ENCODE measurements at places on chromosomes 13 and 19.

DNA sequence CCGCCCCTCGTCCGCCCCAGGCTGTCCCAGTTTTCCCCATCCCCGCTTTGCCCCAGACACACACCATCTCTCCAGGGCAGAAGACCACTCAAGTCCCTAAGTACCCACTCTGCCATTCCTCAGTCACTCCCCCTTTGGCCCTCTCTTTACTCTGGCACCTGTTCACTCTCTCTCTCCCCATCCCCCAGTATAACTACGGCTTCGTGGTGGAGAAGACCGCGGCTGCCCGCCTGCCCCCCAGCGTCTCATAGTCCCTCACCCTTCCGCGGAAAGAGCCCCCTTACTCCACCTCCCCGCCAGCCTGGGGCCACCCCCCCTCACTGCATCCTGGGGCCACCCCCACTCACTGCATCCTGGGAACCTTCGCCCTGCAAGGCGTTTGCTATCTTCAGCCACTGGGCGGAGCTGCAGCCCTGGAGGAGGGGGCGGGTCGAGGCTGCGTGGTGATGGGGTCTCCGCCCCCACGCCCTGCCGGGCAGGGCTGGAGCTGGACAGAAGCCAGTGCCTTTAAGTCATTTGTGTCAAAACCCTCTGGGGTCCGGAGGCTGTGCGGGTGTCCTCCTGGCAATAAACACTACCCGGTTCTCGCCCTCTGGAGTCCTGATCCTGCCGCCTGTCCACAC is 5.0 kb downstream of the MVB12A start:
- peaks cover 19% of the 10 kb centered on the region for H3K4me1 ChIP-seq
- peaks cover 12% of the 10 kb centered on the region for H3K36me3 ChIP-seq
- H3K4me3 ChIP-seq = no peak overlapping the region
- no peaks in the 10 kb centered on the region for H3K27me3 ChIP-seq

GRCh38 chr13:48185018-48185417 is 48.0 kb upstream of the ITM2B start:
- no peaks in the 10 kb centered on the region for H3K36me3 ChIP-seq
- H3K27me3 ChIP-seq = no peaks in the 10 kb centered on the region
- no peak overlapping the region for H3K4me3 ChIP-seq
- H3K4me1 ChIP-seq = peaks cover 45% of the 10 kb centered on the region
- no peak for DNase-seq

- no peak overlapping the region for H3K27ac ChIP-seq
- no peaks in the 10 kb centered on the region for H3K4me1 ChIP-seq
- no peaks in the 10 kb centered on the region for H3K36me3 ChIP-seq
- no peaks in the 10 kb centered on the region for H3K27me3 ChIP-seq
Measured at GRCh38 chr13:103140001-103140671, 73.9 kb upstream of the SLC10A2 start.

DNA sequence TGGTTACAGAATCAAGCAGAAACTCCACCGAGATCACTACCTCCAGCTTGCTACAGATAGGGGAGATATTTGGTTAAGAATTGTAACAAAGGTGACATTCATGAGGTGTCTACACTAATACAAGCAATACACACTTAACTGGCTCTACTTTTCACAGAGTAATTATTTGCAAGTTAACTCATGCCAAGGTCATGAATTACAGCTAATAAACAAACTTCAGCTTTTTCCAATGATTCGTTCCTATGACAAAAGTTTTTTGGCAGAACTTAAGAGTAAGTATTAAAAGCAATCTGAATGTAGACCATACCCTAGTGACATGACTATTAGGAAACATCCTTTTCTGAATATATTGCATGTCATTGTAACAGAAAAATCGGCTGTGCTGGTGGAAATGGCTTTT is 72.1 kb downstream of the LHFPL6 start:
- peaks cover 3% of the 10 kb centered on the region for H3K27me3 ChIP-seq
- no peak overlapping the region for H3K27ac ChIP-seq
- H3K36me3 ChIP-seq = no peaks in the 10 kb centered on the region
- DNase-seq = no peak
- H3K4me3 ChIP-seq = no peak overlapping the region

DNA sequence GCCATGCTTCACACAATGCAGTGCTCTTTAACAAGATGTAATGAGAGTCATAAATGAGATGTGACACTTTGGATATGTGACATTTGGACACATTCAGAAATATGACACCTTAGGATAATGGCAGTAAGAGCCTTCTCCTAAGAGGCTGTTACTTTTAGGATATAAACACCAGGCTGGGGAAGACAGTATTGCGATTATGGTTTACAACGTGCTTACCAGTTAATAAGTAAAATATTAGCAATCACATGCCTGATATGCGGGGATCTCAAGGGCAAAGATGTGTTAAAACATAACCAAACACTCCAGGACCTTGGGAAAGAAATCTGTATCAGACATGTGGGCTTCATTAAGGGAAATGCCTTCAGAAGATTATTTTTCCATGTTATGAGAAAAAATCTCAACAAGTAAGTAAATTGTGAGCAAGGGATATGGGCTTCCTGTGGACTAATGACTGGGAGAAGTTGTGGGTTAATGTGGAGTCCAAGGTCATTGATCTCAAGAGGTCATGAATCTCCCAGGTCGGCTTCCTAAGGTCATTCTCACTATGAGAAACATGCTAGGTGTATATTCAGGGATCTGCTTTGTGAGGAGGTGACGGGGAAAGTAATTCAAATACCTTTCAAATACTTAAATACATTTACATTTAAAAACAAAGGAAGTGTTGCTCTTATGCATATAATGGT is 105.3 kb downstream of the STARD13 start:
- no peaks in the 10 kb centered on the region for H3K27me3 ChIP-seq
- no peaks in the 10 kb centered on the region for H3K4me1 ChIP-seq
- H3K27ac ChIP-seq = no peak overlapping the region
- no peak overlapping the region for H3K4me3 ChIP-seq
- no peak for DNase-seq
